Osteocyte (in vitro differentiated cells): ENCODE measurements at places on chromosomes 5 and 9. TPM values are rescaled to one million over a fixed set of nuclear protein-coding genes. Genes with fewer than 3 reads are reported as not detected.

Gene PCDHGB2
- total RNA-seq = 0.50 and 0.59 TPM in 2 replicates

Gene BTNL3
- not detected in 2 replicates for total RNA-seq

DNA sequence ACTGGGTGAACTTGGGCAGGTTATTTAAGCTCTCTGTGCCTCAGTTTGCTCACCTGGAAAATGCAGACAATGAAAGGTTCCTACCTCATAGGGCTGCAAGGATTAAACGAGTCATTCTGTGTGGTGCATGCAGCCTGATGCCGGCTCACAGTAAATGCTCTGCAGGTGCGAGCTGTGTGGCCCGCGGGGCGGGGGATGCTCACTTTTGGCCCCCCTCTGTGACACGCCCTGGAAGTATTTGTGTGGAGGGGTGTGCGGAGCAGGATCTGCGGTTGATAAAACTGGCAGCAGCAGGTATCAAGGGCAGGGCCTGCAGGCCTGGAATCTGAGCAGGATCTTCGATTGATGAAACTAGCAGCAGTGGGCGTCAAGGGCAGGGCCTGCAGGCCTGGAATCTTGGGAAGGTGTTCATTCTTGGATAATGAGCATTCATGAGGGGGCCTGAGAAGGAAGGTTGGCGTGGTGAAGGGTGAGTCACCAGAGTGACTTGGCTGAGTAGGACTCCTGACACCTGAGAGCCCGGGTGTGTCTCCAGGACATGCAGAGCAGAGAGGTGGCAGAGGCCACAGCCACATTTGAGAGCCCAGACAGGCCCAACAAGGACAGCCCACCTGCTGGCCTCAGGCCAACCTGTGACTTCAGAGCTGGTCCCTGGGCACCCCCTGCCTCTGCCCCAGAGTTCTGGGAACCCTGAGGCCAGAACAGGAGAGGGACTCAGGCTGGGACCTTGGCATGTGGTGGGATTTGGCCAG, 11.9 kb downstream of the UNC5A start:
- no peak for DNase-seq
- no peak overlapping the region for H3K27ac ChIP-seq
- no peak overlapping the region for H3K4me3 ChIP-seq
- no peaks in the 10 kb centered on the region for H3K36me3 ChIP-seq
- peaks cover 46% of the 10 kb centered on the region for H3K27me3 ChIP-seq

GRCh38 chr9:109224751-109225150, 57.7 kb upstream of the FRRS1L start:
- H3K4me1 ChIP-seq = no peaks in the 10 kb centered on the region
- H3K27ac ChIP-seq = no peak overlapping the region

Gene NXNL2
- total RNA-seq = 0.32 TPM in 1 of 2 replicates, not detected in the other

Gene TLE1
- 60.6 and 61.3 TPM in 2 replicates for total RNA-seq

DNA sequence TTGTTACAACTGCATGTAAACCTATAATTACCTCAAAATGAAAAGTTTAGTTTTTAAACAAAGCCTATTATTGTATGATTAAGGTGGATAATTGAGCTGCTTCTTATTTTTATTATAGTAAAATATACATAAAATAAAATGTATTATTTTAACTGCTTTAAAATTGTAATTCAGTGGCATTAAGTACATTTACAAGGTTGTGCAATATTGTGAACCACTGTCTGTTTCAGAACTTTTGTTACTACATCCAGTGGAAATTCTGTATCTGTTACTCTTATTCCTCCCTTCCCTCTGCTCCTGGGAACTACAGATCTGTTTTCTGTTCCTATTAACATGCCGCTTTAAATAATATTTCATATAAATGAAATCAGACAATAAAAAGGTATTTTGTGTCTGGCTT, 37.1 kb downstream of the ITGA1 start:
- H3K27ac ChIP-seq = no peak overlapping the region
- H3K27me3 ChIP-seq = no peaks in the 10 kb centered on the region
- no peak overlapping the region for H3K4me3 ChIP-seq
- peaks cover 28% of the 10 kb centered on the region for H3K36me3 ChIP-seq
- H3K4me1 ChIP-seq = peaks cover 26% of the 10 kb centered on the region

Gene SPINK6
- not detected in 2 replicates for total RNA-seq

GRCh38 chr9:5650356-5651105, 21.6 kb downstream of the RIC1 start:
- H3K27ac ChIP-seq = no peak overlapping the region
- H3K4me3 ChIP-seq = no peak overlapping the region
- peaks cover 34% of the 10 kb centered on the region for H3K36me3 ChIP-seq
- no peak for DNase-seq
- peaks cover 46% of the 10 kb centered on the region for H3K4me1 ChIP-seq

Gene SETD9
- 10.1 and 11.0 TPM in 2 replicates for total RNA-seq
